ENCODE measurements at places on chromosomes 2 and 18.

- DNase-seq = no peak
Measured at GRCh38 chr2:128215897-128216642, 102.6 kb downstream of the HS6ST1 start.

DNA sequence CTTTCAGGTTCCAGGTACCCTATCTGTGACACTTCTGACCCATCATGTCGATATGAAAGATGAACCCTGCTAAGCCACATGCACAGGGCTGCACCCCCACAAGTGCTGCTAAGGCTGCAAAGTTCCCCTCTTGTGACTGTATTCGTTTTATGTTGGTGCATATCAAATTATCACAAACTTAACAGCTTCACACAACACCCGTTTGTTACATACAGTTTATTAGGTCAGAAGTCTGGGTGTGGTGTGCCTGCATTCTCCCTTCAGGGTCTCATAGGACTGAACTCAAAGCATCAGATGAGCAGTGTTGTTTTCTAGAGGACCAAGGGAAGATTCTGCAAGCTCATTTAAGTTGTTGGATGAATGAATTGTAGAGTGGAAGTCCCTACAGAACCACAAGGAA lies 199.4 kb downstream of the ANAPC1 start:
- DNase-seq = no peak

DNA sequence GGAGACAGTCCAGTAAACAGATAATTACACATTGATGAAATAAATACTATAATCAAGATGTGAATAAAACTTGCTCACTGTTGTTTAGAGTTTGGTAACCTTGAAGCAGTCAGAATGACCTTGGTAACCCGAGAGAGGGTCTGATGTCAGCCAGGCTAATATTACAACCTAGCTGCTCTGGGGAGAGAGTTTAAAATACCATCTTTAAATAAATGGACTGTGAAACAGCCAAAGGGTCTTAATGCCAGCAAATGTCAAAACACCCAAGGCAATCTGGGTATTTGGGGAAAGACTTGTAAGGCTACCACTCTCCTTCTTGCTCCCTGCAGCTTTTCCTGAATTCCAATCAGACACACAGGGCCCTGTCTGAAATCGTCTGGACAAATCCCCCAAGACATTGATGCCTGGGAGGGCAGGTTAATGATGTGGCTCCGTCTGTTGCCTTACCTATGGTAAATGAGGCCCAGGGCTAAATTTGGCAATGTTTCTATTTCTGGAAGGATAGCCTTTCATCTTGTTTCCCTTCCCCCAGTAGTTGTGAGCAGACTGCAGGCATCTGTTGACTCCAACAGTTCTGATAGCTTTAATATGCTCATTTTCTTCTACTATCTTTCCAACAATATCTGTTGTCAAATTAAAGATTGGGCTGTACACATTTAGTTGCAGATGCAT lies 43.0 kb upstream of the ITGB6 start:
- no peak for DNase-seq

DNA sequence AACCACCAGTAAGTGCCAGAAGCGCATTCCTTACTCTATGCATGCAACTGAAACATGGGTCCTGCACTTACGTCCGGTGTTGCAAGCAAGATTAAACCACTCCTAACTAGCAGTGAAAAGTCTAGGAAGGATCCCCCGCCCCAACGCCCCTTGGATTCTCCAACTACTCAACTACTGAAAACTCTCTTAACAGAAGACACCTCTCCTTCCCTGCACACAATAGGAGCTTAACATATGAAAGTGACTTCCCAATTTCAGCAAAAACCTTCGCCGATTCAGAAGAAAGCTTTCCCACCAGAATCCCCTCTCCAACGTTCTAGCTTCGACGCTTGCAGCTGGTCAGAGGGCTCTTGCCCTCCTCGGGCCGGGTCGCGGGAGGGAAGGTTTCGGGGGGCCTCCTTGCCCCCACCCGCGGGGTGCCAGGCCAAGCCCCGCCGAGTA lies 578 bp downstream of the IWS1 start:
- DNase-seq = peak; percentile 12

- no peak for DNase-seq
Measured at GRCh38 chr18:35835833-35836232, 136.6 kb upstream of the RMP24 start.

DNA sequence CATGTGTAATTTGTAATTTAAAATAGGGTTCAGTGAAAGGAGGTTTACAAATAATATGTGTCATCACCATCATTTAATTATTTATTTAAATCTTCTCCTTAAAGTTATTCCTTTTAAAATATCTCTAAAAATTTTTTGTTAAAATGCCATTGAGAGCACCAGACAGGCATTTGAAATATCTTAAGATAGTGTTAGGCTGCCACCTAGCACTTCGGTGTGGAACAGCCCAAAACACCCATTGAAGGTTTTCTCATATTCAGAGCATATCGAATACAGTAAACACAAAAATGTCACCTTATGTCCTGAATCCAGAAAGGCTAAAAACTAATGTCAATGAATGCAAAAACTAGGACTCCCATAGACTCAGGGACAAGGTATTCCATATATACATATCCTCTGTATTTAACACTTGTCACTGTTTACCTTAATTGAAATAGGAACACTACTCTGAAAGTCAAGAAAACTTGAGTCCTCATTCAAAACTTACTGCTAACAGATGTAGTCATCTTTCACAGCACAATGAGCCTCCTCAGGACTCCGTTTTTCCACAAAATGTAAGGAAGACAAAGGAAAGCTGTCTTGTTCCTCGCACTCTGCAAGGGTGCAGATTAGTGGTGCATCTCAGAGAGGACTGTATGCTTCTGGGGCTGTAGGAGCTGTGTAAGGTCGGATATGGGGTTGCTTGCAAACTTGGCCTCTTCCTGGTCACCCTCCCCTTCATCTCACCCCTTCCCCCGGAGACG lies 329.5 kb downstream of the PAX3 start:
- DNase-seq = peak; percentile 52

DNA sequence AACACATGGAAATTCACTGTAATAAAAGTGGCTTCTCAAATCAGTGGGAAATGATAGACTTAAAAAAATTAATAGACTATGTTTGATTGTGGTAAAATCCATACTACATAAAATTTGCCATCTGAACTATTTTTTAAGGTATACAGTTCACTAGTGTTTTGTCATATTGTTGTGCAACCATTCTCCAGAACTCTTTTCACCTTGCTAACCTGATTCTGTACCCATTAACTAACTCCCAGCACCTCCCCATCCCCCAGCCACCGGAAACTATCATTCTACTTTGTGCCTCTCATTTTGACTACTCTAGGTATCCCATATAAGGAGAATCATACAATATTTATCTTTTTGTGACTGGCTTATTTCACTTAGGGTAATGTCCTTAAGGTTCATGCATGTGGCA lies 153.3 kb downstream of the PTPRM start:
- no peak for DNase-seq

DNA sequence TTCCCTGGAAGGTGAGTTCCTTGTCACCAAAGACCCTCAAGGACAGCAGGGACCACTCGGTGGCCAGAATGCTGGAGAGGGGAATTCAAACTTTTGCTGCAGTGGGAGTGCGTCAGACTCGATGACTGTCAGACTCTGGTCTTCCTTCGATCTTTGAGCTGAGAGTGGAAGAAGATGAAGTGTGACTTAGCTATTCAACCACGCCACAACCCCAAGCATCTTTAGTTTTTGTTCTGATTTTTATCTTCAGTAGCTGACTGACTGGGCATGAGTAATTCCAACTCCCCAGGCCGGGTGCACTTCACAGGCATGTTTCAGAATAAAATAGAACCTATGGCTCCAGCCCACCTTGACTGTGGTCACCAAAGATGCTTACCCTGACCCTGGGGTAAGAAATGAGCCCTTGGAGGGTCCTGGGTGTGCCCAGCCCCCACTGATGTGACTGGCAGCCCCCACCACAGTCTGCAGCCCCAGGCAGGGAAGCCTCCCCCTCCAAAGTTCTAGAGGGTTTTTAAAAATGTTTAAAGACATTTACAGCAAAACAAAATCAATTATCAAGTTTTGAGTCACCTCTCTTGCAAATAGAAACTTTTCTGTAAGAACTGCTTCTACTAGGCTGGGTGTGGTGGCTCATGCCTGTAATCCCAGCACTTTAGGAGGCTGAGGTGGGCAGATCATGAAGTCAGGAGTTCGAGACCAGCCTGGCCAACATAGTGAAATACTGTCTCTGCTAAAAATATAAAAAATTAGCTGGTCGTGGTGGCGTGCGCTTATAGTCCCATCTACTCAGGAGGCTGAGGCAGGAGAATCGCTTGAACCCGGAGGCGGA lies 24.9 kb upstream of the YWHAQ start:
- no peak for DNase-seq

- DNase-seq = no peak
Measured at GRCh38 chr18:62797329-62797728, 82.0 kb downstream of the PHLPP1 start.

- no peak for DNase-seq
Measured at GRCh38 chr2:234290671-234291070, 206.2 kb downstream of the ARL4C start.

GRCh38 chr18:77160515-77160914 lies 27.9 kb upstream of the MBP start:
- DNase-seq = no peak

DNA sequence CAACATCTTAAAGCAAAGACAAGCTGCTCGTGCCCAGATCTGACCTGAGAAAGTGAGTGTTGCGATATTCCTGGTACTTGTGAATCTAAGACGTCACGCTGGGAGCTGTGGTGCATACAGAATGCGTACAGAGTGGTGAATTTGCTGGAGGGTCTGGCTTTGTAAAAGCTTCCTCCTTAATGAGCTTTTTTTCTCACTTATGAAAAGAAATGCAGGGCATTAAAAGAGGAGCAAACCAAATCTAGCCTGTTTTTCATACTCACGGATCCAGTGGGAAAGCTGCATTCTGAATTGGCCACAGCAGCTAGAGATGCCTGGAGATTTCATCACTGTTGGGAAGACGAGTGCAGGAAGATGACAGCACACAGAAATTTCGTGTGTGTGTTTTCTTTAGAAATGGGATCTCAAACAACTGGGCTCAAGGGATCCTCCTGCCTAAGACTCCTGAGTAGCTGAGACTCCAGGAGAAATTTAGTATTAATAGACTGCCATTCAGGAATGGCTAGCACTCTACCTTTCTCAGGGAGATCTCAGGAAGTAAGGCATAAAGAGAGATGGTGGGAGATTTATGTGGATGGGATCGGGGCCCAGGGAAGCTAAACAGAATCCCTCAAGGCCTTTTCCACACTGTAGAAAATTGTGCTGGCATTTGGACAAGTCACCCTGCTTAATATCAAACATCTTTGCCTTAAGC lies 181.3 kb downstream of the ALPK2 start:
- peak; percentile 62 for DNase-seq

DNA sequence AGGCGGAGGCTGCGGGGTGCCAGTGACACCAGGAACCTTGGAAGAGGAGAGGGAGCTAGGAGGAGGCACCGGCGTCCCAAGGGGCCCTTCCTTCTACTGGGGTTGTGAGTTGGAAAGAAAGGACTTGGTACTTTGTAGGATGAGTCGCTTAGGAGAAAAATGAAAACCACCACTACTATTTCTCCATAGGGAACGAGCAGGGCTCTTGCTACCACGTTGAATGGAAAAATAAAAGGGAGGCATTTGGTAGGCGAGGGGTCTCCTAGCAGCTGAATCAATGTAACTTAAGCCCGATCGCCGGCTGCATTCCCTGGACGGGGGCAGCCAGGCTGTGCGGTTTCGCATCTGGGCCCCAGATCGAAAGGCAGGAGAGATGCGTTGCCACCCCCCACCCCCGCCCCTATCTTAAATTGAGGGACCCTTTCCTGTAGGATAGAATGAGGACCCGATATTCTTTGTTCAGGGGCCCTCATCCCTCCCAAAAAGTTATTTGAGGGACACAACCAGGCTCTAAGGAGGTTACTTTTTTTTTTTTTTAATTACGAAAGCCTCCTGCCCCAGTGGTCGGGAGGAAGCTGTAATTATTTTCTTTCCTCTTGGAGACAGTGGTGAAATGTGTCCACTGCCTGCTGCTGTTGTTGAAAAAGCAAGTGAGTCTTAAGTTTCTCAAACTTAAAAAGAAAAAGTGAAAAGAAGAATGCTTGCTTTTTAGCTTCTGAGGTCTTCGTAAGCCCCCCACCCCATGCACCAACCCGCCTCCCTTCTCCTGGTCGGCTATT lies 1.3 kb downstream of the IGFBP2 start:
- no peak for DNase-seq

DNA sequence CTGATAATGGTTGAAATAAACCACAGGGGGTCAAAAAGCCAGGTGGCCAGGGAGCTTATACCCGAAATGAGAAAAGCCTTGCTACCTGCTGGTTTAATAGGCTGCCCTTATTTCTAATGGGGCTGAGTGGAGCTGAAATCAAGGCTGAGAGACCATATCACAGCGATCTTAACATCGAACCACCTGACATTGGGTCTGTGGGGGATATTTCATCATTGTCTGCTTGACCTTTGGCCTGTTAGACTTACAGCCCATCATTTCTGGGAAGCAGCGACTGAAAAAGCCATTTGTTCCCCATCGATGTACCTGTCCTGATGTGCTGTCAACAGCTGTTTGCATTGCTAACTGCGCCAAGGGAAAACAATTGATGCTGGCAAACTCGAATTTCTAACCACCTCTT lies 199.7 kb upstream of the SLC14A2 start:
- DNase-seq = no peak

DNA sequence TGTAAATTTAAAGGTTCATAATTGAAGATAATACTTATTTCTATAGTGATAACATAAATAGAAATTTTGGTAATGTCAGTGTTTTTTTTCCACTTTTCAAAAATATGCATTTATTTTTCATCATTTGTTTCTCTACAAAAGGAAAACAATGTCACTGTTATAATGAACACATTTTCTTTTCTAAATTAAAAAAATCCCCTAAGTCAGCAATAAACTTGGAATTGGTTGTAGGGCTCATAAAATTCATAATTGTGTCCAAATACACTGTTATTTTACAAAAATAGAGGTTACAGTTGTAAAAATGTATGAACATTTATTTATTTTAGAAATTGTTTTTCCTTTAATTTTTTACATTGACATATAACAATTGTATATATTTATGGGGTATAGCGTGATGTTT lies 26.4 kb upstream of the SERPINB12 start:
- DNase-seq = no peak

GRCh38 chr2:149611100-149611820 lies 23.7 kb upstream of the MMADHC start:
- DNase-seq = peak; percentile 55

DNA sequence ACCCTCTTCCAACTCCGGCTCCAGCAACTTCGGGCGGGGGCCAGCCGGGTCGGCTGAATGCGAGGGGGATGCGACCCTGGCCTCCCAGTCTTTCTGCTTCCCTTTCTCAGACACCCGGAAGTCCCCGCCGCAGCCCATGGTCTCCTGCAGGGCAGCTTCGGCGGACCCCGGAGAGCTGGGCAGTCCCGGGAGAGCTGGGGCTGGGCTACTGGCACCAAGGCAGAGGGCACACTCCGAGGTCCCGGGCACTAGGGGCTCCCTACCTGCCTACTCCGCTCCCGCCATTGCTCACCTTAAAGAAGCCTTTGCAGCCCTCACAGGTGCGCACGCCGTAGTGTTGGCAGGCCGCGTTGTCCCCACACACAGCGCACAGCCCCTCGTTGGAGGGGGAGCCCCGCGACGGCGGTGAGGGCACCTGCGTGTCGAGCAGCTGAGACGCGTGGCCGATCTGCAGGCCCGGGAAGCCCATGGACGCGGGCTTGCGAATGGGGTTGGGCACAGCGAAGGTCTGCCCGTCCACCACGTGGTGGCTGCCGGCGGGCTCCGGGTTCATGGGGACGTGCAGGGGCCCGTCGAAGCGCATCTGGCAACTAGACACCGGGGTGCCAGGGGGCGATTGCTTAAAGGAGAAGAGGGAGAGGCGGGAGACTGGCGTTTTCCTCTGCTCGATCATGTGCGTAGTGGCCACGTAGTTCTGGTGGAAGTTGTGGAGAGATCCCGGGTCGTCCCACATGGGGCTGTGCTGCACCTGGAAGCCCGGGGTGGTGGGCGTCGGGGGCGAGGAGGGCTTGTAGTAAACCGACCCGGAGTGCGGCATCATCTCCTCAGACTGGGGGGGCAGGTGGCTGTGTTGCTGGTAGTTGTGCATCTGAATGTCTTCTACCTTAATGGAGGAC lies 3.2 kb downstream of the NR4A2 start:
- no peak for DNase-seq
